ENCODE measurements at places on chromosomes 12 and 14. TPM values are rescaled to one million over a fixed set of nuclear protein-coding genes. Genes with fewer than 3 reads are reported as not detected.

DNA sequence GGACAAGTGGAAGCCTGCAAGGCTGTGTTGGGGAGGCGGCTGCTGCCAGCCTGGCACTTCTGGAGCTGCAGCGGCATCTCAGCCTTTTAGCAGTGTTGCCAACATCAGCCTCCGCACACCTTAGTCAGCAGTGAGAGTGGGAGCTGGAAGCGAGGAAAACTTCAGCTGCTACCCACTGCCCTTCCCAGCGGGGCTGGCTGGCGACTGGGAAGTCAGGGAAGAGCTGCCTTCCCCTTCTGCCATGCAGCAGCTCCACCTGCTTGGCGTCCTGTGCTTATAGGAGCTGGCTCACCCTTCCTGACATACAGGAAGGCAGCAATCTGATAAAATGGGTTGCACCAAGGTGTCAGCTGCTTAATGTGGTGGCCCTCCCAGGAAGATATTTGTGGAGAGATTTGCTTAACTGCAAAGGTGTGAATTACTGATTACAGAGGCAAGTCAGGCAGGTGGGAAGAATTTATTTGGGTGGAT, 15.4 kb upstream of the PLEKHG3 start:
- DNase-seq: no peak

DNA sequence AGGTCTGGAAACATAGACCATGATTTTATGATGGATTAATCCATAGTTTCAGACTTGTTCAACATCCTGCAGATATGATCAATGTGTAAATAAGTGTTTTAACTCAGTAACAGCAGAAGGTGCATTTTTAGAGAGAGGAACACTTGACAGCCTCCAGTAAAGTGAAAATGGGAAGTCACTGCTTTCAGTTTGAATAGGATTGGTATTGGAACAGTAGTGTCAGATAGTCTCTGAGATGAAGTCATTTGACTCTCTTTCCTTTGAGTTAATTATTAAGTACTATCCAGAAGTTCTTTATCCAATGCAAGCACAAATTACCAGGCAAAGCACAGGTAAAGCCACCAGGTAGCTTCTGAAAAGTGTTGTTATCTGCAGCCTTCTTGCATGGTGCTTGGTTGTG, 14.5 kb upstream of the NAV3 start:
- no peak for DNase-seq

DNA sequence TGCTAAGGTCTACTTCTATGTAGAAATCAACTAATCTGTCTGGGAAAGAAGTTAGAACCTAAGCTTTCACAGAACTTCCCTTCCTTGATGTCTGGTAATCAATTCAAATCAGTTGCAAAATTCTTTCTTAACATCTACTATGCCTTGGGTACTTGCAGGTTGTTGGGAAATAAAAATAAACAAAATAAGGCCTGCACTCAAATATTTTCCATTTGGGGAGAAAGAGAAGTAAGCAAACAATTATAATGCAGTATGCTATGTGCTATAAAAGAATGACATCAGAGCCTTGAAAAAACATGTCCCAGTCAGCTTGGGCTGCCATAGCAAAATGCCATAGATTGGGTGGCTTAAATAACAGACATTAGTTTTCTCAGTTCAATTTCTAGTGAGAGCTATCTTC, 425.9 kb upstream of the DCN start:
- no peak for DNase-seq

- no peak for DNase-seq
Observed at GRCh38 chr12:118480235-118480634, 103.9 kb downstream of the SUDS3 start.

- no peak for DNase-seq
Observed at GRCh38 chr12:78208092-78208491, 377.4 kb downstream of the NAV3 start.

Gene FGD6
- 8.9 TPM for total RNA-seq

Gene PRPH
- 5.4 TPM for total RNA-seq

GRCh38 chr12:21292111-21292510, 42.6 kb downstream of the SLCO1A2 start:
- DNase-seq: no peak

DNA sequence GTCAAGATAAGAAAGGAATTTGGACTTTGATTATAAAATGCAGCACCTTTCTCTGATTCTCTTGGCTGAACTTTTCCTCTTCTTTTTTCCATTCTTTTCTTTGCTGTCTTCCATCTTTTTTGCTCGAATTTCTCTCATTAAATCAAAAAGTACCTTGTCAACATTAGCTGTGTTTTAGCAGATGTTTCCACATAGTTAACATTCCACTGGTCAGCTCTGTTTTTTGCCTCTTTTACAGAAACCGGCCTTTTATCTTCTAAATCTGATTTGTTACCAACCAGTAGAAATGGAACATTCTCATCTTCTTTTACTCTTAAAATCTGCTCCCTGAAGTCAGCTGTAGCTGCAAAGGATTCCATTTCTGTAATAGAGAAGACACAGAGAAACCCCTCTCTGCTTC, 71.1 kb upstream of the SYT1 start:
- no peak for DNase-seq

Gene TAS2R46
- total RNA-seq: 3.3 TPM

Gene VDR
- 7.9 TPM for total RNA-seq

- DNase-seq: no peak
Observed at GRCh38 chr14:49447540-49448107, 138.6 kb downstream of the RPS29 start.

- no peak for DNase-seq
Observed at GRCh38 chr12:106886932-106887331, 68.8 kb upstream of the TMEM263 start.

GRCh38 chr14:60014402-60014801, 77.3 kb upstream of the PCNX4 start:
- DNase-seq: no peak

- DNase-seq: no peak
Observed at GRCh38 chr12:1576410-1577241, 17.8 kb downstream of the FBXL14 start.

Gene INHBE
- not detected for total RNA-seq

DNA sequence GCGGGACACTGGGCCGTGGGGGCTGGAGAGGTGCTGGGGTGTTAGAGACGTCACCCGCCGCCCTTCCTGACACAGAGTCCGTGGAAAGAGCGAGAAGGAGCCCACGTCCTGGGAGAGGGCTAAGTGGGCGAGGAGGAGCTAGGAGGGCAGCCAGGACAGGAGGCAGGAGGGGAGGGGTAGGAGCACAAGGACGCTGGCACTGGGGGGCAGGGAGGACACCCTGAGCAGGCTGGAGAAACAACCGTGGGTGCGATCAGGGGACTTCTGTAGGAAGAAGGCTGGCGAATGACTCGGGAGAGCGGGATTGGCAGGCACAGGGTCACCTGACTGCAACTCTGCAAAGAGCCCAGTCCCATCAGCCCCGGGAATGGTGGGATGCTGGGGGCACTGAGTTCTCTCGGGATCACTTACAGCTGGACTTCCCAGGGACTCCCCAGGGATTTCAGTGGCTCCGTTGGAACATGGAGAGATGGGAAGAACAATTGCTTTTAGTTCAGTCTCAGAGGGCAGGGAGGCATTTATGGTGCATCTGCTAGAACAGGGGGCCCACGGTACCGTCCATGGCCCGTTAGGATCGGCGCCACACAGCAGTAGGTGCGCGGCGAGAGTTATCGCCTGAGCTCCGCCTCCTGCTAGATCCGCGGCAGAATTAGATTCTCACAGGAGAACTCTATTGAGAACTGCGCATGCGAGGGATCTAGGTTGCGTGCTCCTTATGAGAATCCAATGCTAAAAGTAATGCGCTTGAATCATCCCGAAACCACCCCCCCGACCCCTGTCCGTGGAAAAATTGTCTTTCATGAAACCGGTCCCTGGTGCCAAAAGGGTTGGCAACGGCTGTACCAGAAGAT, 24.3 kb downstream of the UBR7 start:
- peak; percentile 78 for DNase-seq

- no peak for DNase-seq
Observed at GRCh38 chr14:33524244-33524643, 426.6 kb downstream of the EGLN3 start.

Gene ESR2
- 0.10 TPM for total RNA-seq

DNA sequence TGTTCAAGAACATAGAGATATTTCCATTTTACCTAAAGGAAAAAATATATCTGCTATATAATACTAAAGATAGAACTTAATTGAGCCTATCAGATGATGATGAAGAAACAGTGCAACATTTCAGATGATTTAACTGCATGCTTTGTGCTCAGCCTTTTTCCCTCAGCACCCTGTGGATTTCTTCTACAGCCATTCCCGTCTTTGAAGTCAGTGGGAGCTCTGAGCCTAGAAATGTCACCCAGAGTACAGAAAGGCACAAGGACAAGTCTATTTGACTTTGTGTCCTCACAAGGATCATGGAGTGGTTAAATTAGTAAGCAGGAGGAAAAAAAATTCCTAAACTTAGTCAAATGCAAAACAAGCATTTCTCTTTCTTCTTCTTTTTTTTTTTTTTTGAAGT, 994.0 kb upstream of the FLRT2 start:
- no peak for DNase-seq

Gene KRT7
- total RNA-seq: 17.3 TPM

Gene SYT1
- total RNA-seq: 1.5 TPM

DNA sequence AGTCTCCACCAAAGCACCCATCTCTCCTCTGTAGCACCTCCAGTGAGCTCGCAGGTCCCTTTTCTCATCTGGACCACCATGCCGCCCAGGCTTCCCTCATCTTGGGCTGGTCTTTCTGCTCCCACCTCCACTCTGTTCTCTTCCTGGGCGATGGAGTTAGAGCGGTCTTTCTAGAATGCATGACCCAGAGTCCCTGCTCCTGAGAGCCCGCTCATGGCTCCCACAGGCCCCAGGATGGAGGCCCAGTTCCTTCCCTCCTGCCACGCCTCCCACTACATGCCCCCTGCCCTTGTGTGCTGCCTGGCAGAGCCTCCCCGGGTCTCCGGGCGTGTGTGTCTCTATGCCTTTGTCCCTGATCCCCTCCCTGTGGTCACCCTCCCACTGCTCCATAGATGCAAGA, 100.7 kb upstream of the RTL1 start:
- DNase-seq: no peak

DNA sequence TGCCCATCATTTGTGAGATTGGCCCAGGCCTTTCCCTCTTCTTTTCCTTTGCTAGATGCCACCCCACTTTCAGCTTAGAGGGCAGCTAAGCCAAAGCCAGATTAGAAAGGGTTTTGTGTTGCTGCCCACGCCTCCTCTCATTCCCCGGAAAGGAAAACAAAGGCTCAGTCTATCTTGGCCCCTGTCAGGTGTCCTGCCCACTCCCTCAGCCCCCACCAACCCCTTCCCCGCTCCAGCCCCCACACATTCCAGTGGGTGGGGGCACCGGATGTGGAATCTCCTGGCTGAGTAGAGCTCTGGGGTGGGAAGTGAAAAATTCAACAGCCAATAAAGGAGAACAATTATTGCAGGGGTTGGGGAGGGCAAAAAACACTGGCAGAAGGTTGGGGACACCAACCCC, 2.2 kb downstream of the BLOC1S1 start:
- DNase-seq: peak; percentile 76

- DNase-seq: no peak
Observed at GRCh38 chr12:129811963-129812362, 91.9 kb downstream of the TMEM132D start.

Gene RAPGEF3
- total RNA-seq: 39.2 TPM

GRCh38 chr12:80033448-80033847, 65.9 kb upstream of the OTOGL start:
- DNase-seq: peak; percentile 38

Gene NXPH4
- total RNA-seq: 1.2 TPM

DNA sequence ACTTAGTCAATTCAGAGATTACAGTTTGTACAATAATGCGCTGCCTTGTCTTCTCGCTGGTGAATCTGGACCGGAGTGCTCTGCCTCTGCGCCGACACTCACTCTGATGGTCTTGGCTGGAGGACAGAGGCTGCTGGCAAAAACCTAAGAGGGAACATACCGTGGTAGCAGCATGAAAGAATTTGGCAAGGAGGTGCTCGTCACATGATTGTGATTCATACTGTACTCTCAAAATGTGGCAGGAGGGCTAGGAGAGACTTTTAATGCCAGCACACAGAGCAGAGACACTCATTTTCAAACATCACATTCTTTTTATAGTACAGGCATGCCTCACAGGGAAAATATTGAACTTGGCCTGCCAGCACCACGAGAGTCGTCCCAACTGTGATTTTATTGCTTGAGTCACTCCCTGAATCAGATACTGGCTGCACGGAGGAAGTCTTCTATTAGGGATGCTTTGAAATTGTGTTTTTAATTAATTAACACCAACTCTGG, 67.8 kb downstream of the HMGA2 start:
- peak; percentile 87 for DNase-seq

DNA sequence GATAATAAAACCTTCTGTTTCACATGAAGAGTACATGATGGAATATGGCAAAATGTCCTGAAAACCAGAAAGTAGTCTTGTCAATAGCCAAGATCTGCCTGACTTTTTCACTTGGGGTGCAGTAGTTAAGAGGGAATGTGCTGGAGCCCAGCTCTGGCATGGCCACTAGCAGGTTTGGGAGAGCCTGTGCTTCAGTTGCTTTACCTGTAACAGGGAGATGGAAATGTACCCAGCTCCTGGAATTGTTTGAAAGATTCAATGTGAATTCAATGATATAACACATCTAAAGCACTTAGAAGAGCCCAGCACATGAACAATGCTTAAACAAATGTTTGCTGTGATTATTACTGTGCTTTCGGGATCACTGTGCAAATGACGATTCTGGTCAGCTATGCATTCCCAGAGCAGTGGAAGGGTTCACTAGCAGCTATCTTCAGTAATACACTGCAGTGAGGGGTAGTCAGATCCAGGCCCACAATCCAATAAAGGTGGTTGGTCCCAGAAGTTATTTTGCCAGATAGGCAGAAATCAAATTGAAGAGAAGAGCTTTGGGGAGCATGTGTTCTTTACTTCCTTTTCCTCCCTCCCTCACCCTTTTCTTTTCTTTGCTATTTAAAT, 224.9 kb downstream of the APAF1 start:
- DNase-seq: no peak

DNA sequence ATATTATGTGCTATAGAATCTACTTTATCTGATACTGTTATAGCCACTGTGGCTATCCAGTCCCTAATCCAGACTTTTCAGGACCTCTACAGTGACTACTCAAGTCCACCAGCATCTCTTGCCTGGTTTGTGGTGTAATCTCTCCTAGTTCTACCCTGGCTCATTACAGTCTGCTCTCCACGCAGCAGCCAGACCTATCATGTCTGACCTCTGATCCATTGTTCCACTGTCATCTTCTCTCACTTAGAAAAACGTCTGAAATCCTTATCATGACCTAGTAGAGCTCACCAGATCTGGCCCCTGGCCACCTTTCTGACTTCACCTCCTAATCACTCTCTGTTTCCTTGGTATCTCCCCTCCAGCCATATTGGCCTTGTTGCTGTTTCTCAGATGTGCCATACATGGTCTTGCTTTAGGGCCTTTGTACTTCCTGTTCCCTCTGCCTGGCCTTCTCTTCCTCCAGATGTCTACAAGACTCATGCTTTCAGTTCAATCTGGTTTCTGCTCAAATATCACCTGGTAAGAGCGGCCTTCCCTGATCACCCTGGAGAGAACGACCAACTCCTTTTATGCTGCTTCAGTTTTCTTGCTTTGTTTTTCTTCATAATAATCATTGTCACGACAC, 475.5 kb downstream of the AACS start:
- no peak for DNase-seq

Gene ARMH4
- 8.4 TPM for total RNA-seq

Gene RHOJ
- total RNA-seq: 31.3 TPM
